Ovary (tissue), 10 donors: ENCODE measurements at places on chromosomes 2 and 18.
A peak's percentile ranks its signal among the peaks of the same experiment; 100 is the strongest.

DNA sequence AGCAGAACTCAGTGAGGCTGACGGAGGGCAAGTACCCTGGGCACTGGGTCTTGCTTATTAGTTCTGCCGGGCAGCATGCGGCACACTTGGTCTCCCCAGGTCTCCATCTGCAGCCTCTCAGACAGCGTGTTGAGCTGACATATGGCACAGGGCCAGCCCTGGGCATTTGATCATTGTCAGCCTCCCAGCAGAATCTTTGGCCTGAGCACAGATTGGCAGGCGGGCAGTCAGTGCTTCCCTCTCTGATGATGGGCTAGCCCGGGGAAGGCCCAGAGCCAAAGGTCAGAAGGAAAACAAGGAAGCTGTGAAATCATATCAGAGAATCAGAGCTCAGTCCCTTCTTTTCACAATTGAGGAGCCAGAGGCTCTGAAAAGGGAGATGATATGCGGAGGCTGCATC lies 150.1 kb upstream of the LRRTM1 start:
- no peak for DNase-seq

DNA sequence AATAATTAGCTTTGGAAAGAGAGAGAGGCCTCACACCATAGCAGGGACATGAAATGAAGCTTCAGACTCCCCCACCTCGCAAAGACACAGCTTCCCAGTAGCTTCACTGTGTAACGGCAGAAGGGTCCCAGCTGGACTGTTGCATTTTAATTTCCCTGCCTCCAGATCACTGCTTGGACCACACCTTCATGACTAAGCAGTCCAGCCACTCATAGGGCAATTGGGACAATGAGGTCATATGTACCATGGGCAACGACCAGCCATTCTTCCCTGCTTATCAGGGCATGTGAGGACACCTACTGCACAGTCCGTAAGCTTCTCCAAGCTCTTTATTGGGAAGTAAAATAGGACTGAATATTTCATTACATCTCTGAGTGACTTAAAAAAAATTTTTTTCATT lies 183.0 kb downstream of the MREG start:
- DNase-seq: no peak

- DNase-seq: no peak
These were observed 128.2 kb upstream of the EML6 start for GRCh38 chr2:54595161-54595803.

GRCh38 chr2:11634584-11634983 lies 35.4 kb downstream of the NTSR2 start:
- no peak for DNase-seq

- no peak for DNase-seq
These were observed 94.5 kb upstream of the FN1 start for GRCh38 chr2:215530191-215530968.

- no peak for DNase-seq
These were observed 128.6 kb downstream of the ZNF532 start for GRCh38 chr18:58993260-58993659.

DNA sequence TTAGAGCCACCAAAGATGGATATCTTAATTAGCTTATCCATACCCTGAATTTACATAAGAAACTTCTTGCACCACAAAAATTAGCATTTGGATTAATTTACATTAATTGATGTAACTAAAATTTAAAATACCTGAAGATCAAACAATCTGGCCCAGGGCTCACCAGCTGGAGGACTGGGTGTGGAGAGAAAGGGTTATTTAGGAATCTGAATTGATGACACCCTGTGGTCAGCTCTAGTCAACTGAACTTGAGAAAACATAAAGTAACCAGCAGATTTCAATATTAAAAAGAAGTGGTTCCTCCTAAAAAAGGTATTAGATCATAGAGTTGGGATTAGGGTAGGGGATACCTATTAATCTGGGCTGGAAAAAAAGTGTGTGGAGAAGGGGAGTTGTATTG lies 122.5 kb downstream of the STRN start:
- DNase-seq: no peak

DNA sequence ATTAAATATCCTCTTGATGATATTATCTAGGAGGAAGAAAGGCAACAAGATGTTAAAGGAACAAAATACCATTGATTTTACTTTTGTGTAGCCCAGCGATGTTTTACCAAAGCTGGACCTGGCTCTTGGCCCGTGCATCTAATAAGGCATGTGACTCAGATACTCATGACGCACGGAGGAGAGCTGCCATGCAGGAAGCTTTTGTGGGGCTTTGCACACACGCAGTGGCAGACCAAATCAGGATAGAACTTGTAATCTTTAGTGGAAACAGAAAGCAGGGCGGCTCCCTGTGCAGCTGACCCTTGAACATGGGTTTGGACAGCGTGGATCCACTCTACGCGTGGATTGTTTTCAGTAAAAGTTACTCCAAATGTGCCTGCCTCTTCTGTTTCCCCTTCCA lies 190.0 kb downstream of the NAPG start:
- no peak for DNase-seq

GRCh38 chr2:112750560-112750843 lies 13.9 kb downstream of the CKAP2L start:
- DNase-seq: no peak

DNA sequence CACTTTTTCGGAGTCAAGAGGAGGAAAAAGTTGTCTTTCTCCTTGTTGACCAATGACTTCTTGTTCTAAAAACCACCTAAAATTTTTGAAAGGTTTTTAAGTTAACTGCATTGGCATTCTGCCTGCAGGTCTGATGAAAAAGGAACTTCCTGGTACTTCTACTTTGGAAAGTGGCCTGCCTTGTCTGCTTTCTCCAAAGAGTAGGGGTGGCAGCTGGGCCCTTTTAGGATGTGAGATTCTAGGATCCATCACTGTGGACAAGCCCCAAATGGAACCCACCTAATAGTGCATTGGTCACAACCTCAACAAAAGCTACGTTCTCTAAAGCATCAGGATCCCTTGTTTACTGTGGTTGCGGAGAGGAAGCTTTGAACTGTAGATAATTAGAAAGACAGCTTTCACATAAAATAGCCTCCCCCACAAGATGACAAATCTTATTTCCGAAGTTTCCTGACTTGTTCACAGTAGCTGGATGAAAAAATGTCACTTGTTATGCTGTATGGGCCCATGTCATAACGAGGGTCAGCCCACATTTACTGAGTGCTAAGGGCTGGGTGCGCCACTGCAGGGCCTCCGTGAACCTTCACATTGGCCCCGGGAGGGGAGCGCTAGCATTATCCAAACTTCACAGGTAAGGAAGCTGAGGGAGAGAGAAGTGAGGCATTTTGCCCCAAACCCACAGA lies 17.4 kb downstream of the ASPRV1 start:
- no peak for DNase-seq

DNA sequence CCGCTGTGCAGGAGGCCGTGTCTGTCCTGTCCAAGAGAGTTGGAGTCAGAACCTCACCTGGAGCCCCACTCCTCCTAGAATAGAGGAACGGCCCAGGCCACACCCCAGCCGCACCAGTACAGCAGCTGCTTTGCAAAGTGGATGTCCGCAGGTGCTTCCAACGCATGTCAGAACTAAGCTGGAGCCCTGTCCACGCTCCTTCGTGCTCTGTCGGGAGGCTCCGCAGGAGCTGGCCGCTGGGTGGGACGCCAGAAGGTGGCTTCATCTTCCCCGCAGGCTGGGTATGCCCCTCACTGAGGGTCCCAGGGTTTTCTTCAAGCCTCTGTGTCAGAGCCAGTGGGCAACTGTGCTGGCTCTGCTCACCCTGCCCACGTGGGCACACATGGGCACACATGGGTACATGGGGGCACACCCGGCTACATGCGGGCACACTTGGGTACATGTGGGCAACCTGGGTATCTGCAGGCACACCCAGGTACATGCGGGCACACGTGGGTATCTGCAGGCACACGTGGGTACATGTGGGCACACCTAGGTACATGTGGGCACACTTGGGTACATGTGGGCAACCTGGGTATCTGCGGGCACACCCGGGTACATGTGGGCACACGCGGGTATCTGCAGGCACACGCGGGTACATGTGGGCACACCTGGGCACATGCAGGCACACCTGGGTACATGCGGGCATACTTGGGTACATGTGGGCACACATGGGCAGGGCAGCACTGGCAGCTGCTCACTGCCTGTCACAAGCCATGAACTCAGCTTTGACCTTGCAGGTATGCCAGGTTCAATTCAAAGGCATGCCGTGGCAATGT lies 67.1 kb upstream of the CTDP1 start:
- peak; percentile 29 for DNase-seq

DNA sequence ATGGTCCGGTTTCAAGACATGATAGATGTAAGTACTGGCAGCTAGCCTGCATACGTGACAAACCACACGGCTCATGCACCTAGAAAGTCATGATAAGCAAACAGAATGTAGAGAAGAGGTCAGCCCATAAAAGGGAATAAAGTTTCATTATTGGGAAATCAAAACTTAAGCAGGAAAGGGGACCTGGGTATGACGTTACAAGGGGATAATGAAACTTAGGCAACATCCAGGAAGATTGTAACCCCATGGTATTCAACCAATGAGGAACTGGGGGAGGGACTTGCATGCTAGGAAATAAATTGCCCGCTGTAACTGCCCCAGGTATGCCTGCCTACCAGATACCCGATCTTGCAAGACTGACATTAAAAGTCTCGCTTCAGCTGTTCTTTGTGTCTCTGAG lies 1679.0 kb downstream of the SUCLG1 start:
- DNase-seq: no peak

- DNase-seq: no peak
These were observed 478.8 kb downstream of the PTPRM start for GRCh38 chr18:8045884-8046281.

- no peak for DNase-seq
These were observed 38.2 kb upstream of the LYPD6B start for GRCh38 chr2:149000158-149000938.

DNA sequence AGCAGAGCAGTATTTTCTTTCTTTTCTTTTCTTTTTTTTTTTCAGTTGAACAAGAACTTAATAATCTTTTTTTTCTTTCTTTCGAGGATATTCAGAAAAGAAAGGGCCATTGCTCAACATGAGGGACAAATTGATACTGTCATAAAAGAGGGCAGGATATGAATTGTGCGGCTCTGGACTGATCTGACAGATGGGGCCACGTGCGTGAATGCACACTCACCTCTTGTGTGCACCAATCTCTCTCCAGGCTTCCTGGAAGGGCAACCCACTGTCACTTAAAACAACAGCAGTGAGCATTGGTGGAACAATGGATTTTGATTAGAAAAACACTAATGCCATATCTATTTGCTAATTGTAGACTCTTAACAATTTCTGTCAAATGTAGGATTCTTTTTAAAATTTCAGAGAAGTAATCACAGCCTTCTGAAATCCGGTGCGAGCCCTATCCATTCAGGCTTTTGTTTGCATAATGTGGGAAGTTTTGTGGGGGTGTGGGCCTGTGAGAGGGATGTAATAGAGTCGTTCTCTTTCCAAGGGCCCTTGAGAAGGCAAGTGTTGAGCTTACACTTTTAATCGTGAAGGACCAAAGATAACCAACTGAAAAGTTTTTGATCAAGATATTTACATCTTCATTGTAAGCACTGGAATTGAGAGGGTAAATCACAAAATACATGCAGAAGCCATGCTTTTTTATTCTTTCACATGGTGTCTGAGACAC lies 298.8 kb downstream of the SP3 start:
- DNase-seq: no peak

DNA sequence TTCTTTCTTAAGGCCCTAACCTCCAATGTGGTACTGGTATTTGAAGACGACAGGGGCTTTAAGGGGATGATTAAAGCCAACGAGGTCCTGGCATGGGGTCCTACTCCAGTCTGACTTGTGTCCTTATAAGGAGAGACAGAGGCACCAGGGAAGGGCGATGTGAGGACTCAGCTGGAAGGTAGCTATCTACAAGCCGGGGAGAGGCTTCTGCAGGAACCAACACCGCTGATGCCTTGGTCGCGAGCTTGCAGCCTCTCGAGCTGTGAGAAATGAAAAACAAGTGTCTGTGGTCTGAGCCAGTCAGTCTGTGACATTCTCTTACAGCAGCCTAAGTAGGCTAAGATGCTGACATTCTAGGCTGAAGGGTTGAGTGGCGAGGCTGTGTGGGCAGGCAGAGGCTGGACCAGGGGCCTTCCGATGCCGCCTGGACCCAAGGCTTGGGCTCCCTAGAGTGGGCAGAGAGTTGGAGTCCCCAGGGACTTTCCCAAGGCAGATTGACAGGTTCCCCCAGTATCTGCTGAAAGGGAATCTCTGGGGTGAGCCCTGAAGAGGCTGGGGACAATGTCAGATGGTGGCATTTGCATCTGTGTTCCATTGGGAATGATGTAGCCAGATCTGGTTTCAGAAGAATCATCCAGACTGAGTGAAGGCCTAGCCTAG lies 322.9 kb upstream of the HS6ST1 start:
- no peak for DNase-seq

- DNase-seq: no peak
These were observed 52.7 kb downstream of the SMAD4 start for GRCh38 chr18:51082571-51083267.

- no peak for DNase-seq
These were observed 9.2 kb upstream of the CDKL4 start for GRCh38 chr2:39252888-39253518.

DNA sequence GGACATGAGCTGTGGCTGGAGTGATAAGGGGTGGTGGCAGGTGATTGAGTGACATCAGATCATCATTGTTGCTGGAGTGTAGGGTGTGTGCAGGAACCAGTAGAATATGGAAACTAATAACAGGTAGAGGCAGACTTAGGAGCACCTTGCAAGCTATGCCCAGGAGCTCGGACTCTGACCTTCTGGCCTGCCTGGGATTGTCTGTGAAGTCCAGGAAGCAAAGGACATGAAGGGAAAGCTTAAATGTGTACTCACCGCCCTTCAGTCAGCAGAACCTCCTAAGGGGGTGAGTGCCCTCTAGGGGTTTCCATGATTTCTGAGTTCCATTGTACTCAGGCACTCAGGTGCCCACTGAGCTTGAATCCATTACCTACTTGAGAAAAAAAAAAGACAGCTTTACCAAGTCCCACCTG lies 104.2 kb downstream of the CRIM1 start:
- DNase-seq: no peak

GRCh38 chr2:40658941-40659340 lies 207.1 kb upstream of the SLC8A1 start:
- DNase-seq: no peak

- no peak for DNase-seq
These were observed 87.2 kb downstream of the KCTD18 start for GRCh38 chr2:200422532-200423261.

GRCh38 chr2:240451791-240452461 lies 16.5 kb downstream of the GPC1 start:
- peak; percentile 26 for DNase-seq

DNA sequence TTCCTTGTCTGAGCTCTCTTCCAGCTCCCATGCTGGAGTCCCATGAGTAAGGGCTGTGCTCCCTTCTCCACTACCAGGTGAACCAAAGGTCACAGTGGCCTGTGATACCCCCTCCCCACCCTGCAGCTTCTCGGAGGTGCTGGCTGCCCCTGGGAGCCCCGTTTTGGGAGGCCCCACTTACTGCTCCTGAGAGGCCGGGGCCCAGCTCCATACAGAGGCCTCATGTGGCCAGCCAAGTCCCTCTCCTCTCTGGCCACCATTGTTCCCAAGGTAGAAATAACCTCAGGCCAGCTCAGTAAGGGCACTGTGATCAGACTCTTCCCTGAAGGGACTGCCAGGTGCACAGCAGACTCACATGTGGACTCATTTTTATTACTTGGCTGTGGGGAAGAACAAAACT lies 6.0 kb downstream of the RAB11FIP5 start:
- no peak for DNase-seq

- no peak for DNase-seq
These were observed 654.6 kb upstream of the LINC00305 start for GRCh38 chr18:64803471-64803870.
